ENCODE measurements at places on chromosomes 3 and 15.

DNA sequence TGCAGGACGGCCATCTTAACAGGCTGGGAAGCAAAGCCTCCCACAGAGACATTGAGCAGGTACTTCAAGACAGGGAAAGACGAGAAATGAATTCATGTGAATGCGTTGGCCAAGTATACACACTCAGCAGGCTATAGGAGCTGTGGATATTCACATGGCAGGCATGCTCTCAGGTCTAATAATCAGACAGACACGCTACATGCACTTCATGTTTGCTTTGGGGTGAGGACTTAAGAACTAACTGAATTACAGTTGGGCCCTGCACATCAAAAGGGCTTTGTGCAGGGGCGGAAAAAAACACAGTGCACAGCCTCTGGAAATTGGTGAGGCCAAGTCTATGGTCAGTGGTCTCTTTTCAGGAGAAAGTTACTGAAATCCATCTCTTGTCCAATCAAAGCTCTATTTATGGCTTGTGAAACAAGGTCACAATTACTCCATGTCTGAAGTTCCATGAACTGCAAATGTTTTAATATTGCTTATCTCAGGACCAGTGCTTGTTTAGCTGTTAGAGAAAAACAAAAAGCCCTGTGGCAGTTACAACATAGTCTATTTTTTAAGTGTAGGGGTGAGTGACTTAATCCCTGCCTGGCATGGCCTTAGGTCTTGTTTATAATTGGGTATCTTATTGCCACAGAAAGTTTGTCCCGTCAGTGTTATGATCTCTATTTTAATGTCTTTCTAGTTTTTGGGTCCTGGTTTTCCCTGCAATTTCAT is 100.6 kb upstream of the GOLGA6L6 start:
- DNase-seq, result no peak

GRCh38 chr15:96183867-96184266 is 146.6 kb upstream of the NR2F2 start:
- no peak for DNase-seq

- DNase-seq, result no peak
These were observed 1.3 kb downstream of the TLE3 start for GRCh38 chr15:70096215-70097062.

DNA sequence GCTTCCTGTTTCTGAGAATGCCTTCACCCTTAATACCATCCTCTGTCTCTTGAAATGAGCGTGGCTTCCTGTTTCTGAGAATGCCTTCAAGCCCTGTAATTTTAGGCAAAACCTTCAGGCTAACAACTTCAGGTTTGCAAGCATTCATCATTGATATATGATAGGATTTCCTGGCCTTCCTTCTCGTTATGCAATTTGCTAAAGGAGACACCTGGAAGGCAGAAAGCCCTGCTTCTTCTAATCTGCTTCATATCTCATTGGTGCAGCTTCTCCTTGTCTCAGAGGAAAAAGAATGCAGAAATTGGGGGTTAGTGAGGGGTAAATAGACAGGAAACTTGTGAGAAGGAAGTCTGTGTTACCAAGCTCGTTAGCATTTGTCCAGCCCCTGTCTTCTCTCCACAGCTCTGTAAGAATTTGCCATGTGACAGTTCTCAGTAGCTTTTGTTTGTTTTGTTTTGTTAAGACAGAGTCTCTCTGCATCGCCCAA is 7.3 kb downstream of the ARL6IP5 start:
- no peak for DNase-seq

- DNase-seq, result no peak
These were observed 414.1 kb upstream of the CBLB start for GRCh38 chr3:106282943-106283342.

DNA sequence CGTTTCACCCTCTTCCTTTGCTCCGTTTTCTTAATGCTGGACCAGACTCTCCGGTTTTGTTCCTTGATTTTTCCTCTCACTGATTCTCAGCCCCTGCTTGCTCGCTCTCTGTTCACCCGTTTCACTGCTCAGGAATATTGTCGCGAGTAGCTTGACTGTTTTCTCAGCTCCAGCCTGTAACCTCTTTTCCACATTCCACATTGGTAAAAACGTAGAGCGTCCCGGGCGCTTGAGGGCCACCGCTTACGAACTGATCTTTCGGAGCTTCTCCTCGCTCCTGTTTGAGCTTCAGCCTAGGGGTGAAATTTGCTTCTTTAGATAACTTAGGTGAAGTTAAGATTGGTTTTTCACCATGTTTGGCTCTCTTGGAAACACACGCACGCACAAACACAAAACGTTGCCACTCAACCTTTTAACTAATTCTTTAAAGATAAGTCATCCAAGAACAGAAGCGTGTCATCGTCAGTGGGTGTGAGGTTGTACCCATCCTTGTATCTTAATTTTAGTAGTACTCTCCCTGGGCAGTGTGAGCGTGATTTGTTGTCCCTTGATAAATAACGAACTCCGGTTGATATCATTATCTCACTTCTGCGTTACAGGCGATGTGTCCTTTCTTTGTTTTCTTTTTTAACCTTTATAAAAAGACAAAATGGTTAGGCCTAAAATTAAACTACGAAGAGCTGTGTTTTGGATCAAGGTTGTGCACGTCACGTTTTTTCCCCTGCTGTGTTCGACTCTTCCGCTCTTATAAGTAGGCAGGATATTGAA is 1.0 kb downstream of the PAK2 start:
- no peak for DNase-seq

- no peak for DNase-seq
These were observed at the start of gene SHISA5 for GRCh38 chr3:48504051-48504946. SHISA5 (minus strand) TSS chr3:48504174; CDS start chr3:48504094, 80 bp downstream.

GRCh38 chr3:182737825-182738224 is 55.5 kb upstream of the ATP11B start:
- no peak for DNase-seq

GRCh38 chr3:127211118-127212060 is 18.5 kb downstream of the PRR23E start:
- DNase-seq, result no peak

DNA sequence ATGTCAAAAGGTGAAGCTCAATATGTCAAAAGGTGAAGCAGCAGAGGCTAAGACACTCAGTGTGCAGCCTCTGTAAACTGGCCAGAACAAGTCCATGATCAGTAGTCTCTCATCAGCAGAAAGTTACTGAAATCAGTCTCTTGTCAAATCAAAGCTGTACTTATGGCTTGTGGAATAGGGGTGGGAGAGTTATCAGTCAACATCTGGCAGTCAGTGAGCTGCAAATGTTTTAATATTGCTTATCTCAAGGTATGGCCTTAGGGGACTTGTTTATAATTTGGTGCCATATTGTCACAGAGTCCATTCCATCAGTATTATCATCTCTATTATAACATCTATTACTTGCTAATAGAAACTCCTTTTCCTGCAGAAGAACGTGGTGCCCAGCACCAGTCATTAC is 14.9 kb upstream of the WDR49 start:
- no peak for DNase-seq

All from NCI-H1417 treated with DMSO at 0.1 percent for 48 hours (cell line).